ENCODE measurements at places on chromosomes 4 and X. TPM values are rescaled to one million over a fixed set of nuclear protein-coding genes. Genes with fewer than 3 reads are reported as not detected.

- DNase-seq = no peak
- H3K27me3 ChIP-seq = peaks cover 16% of the 10 kb centered on the region
- no peaks in the 10 kb centered on the region for H3K4me1 ChIP-seq
These were observed 114.7 kb downstream of the MXRA5 start for GRCh38 chrX:3231766-3232165.

Gene TEC
- total RNA-seq = 6.9 TPM

DNA sequence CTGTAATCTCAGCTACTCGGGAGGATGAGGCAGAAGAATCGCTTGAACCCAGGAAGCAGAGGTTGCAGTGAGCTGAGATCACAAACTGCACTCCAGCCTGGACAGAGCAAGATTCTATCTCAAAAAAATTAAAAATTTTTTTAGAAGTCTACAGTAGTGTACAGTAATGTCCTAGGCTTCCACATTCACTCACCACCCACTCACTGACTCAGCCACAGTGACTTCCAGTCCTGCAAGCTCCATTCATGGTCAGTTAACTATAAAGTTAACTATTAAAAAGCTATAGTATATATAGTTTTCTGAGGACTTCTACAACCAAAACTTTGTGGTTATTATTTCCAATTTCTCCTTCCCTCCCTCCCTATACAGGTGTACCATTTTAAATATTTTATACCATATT lies 34.7 kb upstream of the NEUROG2 start:
- no peaks in the 10 kb centered on the region for H3K27me3 ChIP-seq
- no peak for DNase-seq
- no peaks in the 10 kb centered on the region for H3K4me1 ChIP-seq

Gene STIM2
- 59.0 TPM for total RNA-seq

- no peaks in the 10 kb centered on the region for H3K27me3 ChIP-seq
- DNase-seq = no peak
- H3K4me1 ChIP-seq = no peaks in the 10 kb centered on the region
- no peak overlapping the region for H3K27ac ChIP-seq
These were observed 994.0 kb downstream of the ARAP2 start for GRCh38 chr4:35250331-35250730.

DNA sequence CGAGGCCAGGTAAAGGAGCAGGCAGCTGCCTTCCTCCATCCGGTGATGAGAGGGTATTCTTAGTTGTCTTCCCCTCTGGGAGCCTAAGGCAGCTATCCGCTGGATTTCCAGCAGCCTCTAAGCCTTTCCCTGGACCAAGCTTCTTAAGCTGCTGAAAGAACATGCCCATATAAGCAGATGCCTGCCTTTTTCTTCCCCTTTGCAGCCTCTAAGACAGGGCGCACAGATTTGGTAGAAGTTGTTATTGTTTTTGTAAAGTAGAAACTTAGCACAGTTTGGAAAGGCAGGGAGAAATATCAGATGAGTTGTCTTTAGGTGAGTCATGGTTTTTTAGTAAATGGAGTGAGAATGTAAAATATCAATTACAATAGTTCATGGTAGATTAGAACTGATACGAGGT lies 210.8 kb downstream of the ARHGAP10 start:
- H3K4me1 ChIP-seq = no peaks in the 10 kb centered on the region
- H3K4me3 ChIP-seq = no peak overlapping the region
- no peak overlapping the region for H3K27ac ChIP-seq
- H3K36me3 ChIP-seq = no peaks in the 10 kb centered on the region
- H3K27me3 ChIP-seq = no peaks in the 10 kb centered on the region

DNA sequence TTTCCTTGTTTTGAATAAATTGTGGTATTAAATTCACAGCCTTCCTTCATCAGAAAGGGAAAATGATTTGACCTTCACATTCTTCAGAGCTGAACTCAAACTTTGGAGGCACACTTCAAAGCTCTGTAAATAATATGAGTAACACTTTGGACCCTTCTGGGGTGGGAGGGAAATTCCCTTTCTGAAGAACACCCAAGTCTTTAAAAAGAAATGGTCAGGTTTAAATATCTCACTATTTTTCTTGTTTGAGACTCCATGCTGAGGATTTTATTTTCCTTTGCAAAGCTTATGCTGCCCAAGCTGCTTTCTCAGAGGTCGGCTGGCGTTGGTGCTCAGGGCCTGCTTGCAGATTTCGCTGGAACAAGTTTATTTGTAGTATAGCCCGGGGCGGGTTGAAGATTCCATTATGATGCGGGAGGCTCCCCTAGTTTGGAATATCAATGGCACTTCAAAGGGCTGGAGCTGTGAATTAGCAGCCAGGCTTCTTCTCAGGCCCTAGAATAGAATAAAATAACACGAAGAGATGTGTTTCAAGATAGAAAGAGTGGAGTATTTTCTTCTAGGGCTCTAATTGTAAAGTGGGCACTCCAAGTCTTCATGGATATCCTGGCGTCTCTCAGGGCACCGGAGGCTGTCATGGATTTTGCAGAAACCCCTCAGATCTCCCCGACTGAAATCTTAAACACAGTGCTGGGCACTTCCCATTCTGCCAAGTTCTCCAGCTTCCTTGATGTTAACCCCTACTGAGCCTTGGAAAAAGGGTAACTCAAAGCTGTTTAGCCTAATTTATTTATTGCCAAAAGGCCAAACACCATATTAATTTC lies 315.6 kb downstream of the GPAT3 start:
- H3K4me1 ChIP-seq = no peaks in the 10 kb centered on the region
- no peak overlapping the region for H3K4me3 ChIP-seq
- H3K27me3 ChIP-seq = no peaks in the 10 kb centered on the region
- H3K36me3 ChIP-seq = no peaks in the 10 kb centered on the region
- no peak for DNase-seq
- no peak overlapping the region for H3K27ac ChIP-seq

DNA sequence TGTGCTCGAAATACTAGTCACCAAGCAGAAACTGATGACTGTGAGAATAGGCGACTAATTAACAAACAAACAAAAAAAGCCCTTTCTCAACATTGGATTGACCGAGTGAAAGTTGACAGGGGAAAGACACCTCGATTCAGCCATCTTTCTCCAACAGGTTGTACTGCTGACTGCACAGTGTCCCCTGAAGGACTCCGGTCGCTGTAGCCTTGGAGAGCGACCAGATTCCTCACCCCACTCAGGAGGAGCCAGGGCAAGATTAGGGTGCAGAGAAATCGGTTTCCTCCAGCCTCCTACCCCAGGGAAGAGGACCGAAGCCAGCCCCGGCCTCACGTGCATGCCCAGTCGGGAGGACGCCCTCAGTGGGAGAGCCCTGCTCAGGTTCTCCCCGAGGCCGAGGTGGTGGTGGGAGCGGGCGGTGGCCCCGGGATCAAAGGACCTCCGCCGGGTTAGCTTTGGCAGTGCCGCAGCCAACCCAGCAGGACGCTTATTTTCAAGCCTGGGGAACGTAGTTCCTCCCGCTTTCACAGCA lies 1.1 kb upstream of the RAP1GDS1 start:
- H3K36me3 ChIP-seq = no peaks in the 10 kb centered on the region
- H3K27ac ChIP-seq = peak overlapping the region; percentile 94
- H3K4me3 ChIP-seq = peak overlapping the region; percentile 78
- no peak for DNase-seq
- peaks cover 7% of the 10 kb centered on the region for H3K4me1 ChIP-seq

DNA sequence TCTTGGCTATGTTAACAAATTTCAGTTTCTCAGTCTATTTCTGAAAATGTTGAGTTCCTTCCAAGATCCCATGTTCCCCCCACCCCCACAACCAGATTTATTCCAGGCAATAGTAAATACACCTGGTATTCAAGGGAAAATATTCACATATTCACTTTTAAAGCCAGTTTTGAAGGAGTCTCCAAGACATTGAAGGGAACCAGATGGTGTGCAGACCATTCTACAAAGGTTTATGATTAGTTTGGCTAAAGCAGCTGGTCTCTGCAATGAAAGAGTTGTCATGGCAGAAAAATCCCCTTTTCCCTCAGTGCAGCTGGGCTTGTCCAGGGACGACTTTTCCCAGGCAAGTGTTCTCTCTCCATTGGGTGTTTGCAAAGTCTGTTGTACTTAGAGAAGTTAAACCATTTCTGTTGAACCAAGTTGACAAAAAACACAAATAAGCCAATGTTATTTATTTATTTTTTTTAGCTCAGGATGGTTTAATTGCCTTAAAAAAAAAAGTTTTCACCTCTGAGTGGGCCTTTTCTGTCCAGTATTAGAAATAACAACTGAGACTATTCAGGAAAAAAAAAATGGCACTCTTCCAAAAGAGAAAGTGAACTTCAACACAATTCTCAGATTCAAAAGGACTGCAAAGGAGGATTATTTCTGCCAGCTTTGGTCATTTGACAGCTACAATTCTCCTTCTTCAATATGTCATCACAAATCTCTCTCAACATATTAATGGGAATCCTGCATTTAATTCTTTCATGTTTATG lies 410.6 kb downstream of the IL1RAPL1 start:
- H3K4me1 ChIP-seq = no peaks in the 10 kb centered on the region
- no peaks in the 10 kb centered on the region for H3K27me3 ChIP-seq
- H3K4me3 ChIP-seq = no peak overlapping the region
- no peak for DNase-seq
- no peaks in the 10 kb centered on the region for H3K36me3 ChIP-seq

Gene NLGN4X
- 44.3 TPM for total RNA-seq

DNA sequence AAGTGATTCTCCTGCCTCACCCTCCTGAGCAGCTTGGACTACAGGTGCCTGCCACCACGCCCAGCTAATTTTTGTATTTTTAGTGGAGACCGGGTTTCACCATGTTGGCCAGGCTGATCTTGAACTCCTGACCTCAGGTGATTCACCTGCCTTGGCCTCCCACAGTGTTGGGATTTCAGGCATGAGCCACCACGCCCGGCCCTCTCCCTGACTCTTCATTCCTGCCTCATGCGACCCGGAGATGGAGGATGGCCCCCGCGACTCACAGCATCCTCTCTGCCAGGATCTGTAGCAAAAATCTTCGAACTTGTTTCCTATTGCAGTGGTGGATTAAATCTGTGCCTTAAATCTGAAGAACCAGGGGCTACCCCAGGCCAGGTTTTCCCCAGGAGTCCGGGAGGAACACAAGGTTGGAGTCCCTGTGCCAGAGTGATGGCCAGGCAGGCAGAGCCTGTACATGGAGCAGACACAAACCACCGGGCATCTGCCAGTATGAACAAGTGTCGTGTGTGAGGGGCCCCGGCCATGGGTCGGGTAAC lies 11.5 kb downstream of the CPLX1 start:
- H3K27ac ChIP-seq = no peak overlapping the region
- DNase-seq = no peak
- no peaks in the 10 kb centered on the region for H3K36me3 ChIP-seq
- H3K27me3 ChIP-seq = no peaks in the 10 kb centered on the region
- H3K4me1 ChIP-seq = no peaks in the 10 kb centered on the region

GRCh38 chr4:8394061-8394519 lies 46.4 kb downstream of the ACOX3 start:
- H3K4me1 ChIP-seq = peaks cover 6% of the 10 kb centered on the region
- no peak overlapping the region for H3K27ac ChIP-seq
- H3K36me3 ChIP-seq = no peaks in the 10 kb centered on the region
- H3K4me3 ChIP-seq = no peak overlapping the region

GRCh38 chrX:147626605-147627004 lies 285.1 kb upstream of the FMR1 start:
- H3K36me3 ChIP-seq = no peaks in the 10 kb centered on the region
- H3K27me3 ChIP-seq = no peaks in the 10 kb centered on the region
- H3K4me1 ChIP-seq = no peaks in the 10 kb centered on the region

DNA sequence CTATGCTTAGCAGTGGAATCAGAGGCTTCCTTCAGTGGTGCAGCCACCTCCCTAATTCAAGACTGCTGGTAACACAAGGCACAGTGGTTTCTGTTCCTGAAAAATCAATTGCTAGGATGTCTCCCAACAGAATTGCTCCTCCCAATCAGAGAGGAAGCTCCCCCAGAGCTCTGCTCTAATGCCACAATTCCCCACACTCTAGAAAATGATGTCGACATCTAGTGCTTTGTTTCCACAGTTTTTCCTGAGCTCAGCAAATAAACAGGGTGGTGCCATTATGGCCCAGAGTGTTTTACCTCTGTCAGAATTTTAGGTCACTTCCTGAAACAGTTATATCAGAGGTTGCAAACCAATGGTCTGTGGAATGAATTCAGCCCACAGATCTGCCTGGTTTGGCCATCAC lies 24.7 kb downstream of the TAB3 start:
- H3K27me3 ChIP-seq = no peaks in the 10 kb centered on the region
- no peaks in the 10 kb centered on the region for H3K4me1 ChIP-seq
- no peaks in the 10 kb centered on the region for H3K36me3 ChIP-seq
- no peak for DNase-seq

GRCh38 chr4:708631-708933 lies 3.0 kb downstream of the PCGF3 start:
- no peak overlapping the region for H3K4me3 ChIP-seq
- no peak overlapping the region for H3K27ac ChIP-seq
- H3K4me1 ChIP-seq = no peaks in the 10 kb centered on the region
- peaks cover 10% of the 10 kb centered on the region for H3K36me3 ChIP-seq
- no peaks in the 10 kb centered on the region for H3K27me3 ChIP-seq

DNA sequence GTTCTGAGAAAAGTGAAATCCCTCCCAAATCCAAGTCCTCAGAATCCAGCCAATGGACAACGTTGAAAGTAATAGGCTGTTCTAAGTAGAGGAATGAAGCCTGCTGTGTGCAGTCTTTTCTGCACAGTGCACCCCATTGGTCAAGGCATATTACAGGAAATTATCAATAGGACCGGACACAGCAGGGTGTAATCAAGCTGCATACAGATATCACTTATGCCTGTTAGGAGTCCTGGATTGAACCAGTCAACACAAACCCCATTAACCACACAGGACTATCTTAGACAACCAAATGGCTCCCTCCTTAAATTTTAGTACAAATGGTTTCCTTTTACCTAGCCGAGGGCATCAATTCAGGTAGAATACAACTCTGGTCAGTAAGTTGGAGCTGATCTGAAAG lies 34.2 kb upstream of the MAGEA8 start:
- no peaks in the 10 kb centered on the region for H3K36me3 ChIP-seq
- no peaks in the 10 kb centered on the region for H3K4me1 ChIP-seq
- no peaks in the 10 kb centered on the region for H3K27me3 ChIP-seq
- H3K4me3 ChIP-seq = no peak overlapping the region
- no peak overlapping the region for H3K27ac ChIP-seq

GRCh38 chr4:76733068-76733771 lies 164.7 kb downstream of the SOWAHB start:
- no peak overlapping the region for H3K27ac ChIP-seq
- no peaks in the 10 kb centered on the region for H3K4me1 ChIP-seq
- no peaks in the 10 kb centered on the region for H3K27me3 ChIP-seq

DNA sequence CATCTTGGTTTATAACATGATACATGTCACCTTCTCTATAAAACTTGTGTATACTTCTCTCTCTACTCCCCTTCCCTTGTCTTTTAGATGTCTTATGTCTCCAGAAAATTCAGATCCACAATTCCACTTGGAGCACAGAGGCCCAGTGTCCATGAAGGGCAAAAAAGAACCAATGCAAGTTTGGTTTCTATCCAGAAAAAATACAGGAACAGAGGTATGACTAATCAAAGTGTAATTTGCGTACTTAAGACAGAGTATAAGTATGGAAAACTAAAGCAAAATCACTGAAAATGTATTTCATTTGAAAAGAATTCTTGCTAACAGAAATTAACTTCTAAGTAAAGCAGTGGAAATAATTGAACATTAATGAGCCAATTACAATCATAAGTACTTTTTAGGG lies 46.2 kb downstream of the GUCY1B1 start:
- H3K27me3 ChIP-seq = no peaks in the 10 kb centered on the region
- H3K27ac ChIP-seq = no peak overlapping the region
- no peaks in the 10 kb centered on the region for H3K36me3 ChIP-seq
- no peak overlapping the region for H3K4me3 ChIP-seq
- DNase-seq = no peak
- no peaks in the 10 kb centered on the region for H3K4me1 ChIP-seq

Gene RHOH
- total RNA-seq = 74.2 TPM
